ENCODE measurements at places on chromosomes 7 and 10.

GRCh38 chr10:46270086-46270811 lies 16.5 kb upstream of the ANTXRL start:
- no peak for DNase-seq

GRCh38 chr10:112298581-112298980 lies 15.4 kb downstream of the TECTB start:
- no peak for DNase-seq

- no peak for DNase-seq
These were observed 165.9 kb downstream of the AUTS2 start for GRCh38 chr7:69764147-69764546.

GRCh38 chr10:26839966-26840627 lies 20.7 kb downstream of the ABI1 start:
- no peak for DNase-seq

- DNase-seq: no peak
These were observed 295.8 kb upstream of the LRRTM3 start for GRCh38 chr10:66629996-66630395.

DNA sequence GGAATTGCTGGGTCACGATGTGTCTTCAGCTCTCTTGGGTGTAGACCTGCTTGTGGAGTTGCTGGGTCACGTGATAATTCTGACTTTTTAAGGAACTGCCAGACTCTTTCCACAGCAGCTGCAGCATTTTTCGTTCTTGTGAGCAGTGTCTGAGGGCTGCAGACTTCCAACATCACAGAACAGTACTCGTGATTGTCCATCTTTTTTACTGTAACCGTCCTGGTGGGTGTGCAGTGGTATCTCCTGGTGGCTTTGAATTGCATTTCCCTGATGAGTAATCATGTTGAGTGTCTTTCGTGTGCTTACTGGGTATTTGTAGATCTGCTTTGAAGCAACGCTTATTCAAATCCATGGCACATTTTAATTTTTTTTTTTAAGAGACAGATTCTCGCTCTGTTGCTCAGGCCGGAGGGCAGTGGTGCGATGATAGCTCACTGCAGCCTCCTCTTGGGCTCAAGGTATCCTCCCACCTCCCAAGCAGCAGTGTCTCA lies 22.7 kb downstream of the INPP5A start:
- DNase-seq: no peak

DNA sequence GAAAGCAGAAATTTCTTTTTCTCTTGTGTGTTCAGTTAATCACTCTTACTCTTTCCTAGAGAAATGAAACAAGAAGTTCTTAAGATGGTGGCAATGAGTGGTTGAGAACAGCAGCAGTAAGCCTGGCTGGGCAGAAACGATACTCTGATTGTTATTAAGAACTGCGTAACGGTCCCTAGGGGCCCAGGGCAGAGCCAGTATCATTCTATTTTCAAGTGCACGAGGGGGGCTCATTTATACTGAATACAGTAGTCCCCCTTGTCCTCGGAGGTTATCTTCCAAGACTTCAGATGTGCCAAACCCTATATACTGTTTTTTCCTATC lies 64.9 kb downstream of the EEPD1 start:
- DNase-seq: no peak

- DNase-seq: no peak
These were observed 55.7 kb upstream of the OGDHL start for GRCh38 chr10:49817845-49818244.

GRCh38 chr7:93717217-93717900 lies 142.8 kb upstream of the CALCR start:
- DNase-seq: no peak

GRCh38 chr7:141483044-141483443 lies 68.2 kb upstream of the AGK start:
- no peak for DNase-seq

DNA sequence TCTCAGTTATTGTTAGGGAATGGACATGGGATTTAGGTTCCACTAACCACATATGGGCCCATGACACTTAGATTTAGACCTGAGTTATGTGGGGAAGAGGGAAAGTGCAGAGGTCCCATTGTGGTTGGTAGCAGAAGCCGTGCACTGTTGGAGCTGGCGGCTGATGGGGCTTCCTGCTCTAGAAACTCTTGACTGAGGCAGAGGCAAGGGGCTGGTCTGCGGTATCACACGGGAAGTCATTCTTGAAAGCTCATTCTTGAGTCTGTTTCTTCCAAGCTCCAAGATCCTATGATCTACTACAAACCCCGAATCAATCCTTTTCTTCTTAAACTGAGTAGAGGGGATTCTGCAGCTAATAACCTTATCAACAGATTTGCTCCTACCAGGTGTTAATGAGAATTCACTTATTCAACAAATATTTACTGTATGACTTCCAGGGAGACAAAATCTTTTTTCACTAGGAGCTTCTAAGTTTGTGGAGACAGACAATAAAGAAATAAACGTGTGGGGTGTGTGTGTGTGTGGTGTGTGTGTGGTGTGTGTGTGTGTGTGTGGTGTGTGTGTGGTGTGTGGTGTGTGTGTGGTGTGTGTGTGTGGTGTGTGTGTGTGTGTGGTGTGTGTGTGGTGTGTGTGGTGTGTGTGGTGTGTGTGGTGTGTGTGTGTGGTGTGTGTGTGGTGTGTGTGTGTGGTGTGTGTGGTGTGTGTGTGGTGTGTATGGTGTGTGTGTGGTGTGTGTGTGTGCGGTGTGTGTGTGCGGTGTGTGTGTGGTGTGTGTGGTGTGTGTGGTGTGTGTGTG lies 57.1 kb downstream of the AOC1 start:
- DNase-seq: no peak

All from stimulated activated CD8-positive, alpha-beta memory T cell treated with anti-CD3 and anti-CD28 coated beads, Interleukin-15, amount 100 ng/mL, for 1 hour (primary cell).